ENCODE measurements at places on chromosomes 6 and 20. TPM values are rescaled to one million over a fixed set of nuclear protein-coding genes. Genes with fewer than 3 reads are reported as not detected.

The EDN1 gene
- total RNA-seq: 18.7 TPM

The TMEM200A gene
- 0.81 TPM for total RNA-seq

The PSMG4 gene
- total RNA-seq: 11.4 TPM

DNA sequence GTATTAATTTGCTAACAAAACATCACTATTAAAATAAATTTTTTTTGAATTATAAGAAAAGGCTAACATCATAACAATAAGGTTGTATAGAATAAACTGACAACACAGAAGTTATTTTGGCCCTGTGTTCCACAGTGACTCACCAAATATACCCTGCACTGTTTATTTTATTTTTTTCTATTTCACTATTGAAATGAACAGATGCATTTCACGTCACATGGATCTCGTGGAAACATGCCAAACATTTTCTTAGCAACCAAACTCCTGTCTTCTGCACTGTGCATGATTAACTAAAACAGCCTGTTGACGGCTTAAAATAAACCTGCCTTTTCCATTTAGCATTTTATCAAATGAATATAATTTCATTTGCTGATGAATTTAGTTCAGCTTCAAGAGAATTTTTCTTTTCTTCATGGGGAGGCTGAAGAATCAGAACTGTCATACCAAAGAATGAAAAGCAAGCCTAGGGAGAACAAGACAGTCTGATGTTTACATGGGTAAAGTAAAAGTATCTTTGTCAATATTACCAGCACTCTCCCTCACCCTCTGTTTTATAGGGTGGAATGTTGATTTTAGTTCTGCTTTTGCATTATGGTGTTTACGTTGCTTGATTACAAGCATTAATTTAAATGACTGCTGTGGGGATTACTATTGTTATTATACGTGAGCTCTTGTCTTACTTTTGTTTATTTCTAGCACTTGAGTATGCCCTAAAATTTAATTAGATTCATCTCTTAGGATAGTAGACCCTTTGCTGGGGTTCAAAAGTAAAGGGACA, 115.3 kb downstream of the LCA5 start:
- DNase-seq: no peak
- H3K36me3 ChIP-seq: no peaks in the 10 kb centered on the region
- no peak overlapping the region for H3K27ac ChIP-seq
- H3K27me3 ChIP-seq: no peaks in the 10 kb centered on the region
- no peak overlapping the region for H3K4me3 ChIP-seq

GRCh38 chr6:4776131-4776492, at the start of gene CDYL:
Gene CDYL (plus strand): TSS chr6:4776404. CDS start chr6:4776784, 380 bp downstream.
- peak within 1 kb of the TSS; percentile 76 for H3K4me3 ChIP-seq
- no peaks in the 10 kb centered on the region for H3K36me3 ChIP-seq

- no peak overlapping the region for H3K4me3 ChIP-seq
- no peak for DNase-seq
- no peaks in the 10 kb centered on the region for H3K36me3 ChIP-seq
These were observed 15.1 kb upstream of the SNX3 start for GRCh38 chr6:108275976-108276375.

- H3K27ac ChIP-seq: no peak overlapping the region
- H3K4me3 ChIP-seq: no peak overlapping the region
- no peak for DNase-seq
- H3K27me3 ChIP-seq: no peaks in the 10 kb centered on the region
- peaks cover 8% of the 10 kb centered on the region for H3K4me1 ChIP-seq
These were observed 879.7 kb upstream of the GJE1 start for GRCh38 chr6:141252828-141253608.

GRCh38 chr6:102114402-102114801, 720.9 kb downstream of the GRIK2 start:
- H3K27ac ChIP-seq: no peak overlapping the region
- H3K36me3 ChIP-seq: no peaks in the 10 kb centered on the region
- H3K27me3 ChIP-seq: no peaks in the 10 kb centered on the region
- no peak overlapping the region for H3K4me3 ChIP-seq
- DNase-seq: no peak

GRCh38 chr20:38728191-38728781, 4.0 kb downstream of the SLC32A1 start:
- no peak overlapping the region for H3K27ac ChIP-seq
- peaks cover 100% of the 10 kb centered on the region for H3K27me3 ChIP-seq
- H3K36me3 ChIP-seq: no peaks in the 10 kb centered on the region
- no peak for DNase-seq
- H3K4me1 ChIP-seq: peaks cover 62% of the 10 kb centered on the region
- H3K4me3 ChIP-seq: no peak overlapping the region

DNA sequence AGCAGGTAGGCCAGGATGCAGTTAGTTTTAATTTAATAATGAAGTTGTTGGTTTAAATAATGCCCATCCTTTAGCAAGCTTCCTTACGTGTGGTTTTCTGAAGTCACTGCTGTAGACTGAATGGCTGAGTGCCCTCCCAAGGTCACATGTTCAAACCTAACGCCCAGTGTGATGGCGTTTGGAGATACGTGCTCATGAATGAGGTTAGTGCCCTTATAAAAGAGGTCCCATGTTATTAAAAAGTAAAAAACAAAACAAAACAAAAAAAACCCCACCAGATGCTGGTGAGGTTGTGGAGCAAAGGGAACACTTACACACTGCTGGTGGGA, 16.3 kb downstream of the LRP11 start:
- peak overlapping the region; percentile 51 for H3K27ac ChIP-seq
- no peak for DNase-seq
- H3K36me3 ChIP-seq: peaks cover 7% of the 10 kb centered on the region
- peaks cover 54% of the 10 kb centered on the region for H3K4me1 ChIP-seq
- no peaks in the 10 kb centered on the region for H3K27me3 ChIP-seq

- H3K27ac ChIP-seq: no peak overlapping the region
- H3K4me1 ChIP-seq: no peaks in the 10 kb centered on the region
- H3K27me3 ChIP-seq: no peaks in the 10 kb centered on the region
- H3K4me3 ChIP-seq: no peak overlapping the region
- DNase-seq: no peak
- H3K36me3 ChIP-seq: no peaks in the 10 kb centered on the region
These were observed 43.2 kb upstream of the NOTCH4 start for GRCh38 chr6:32267035-32267434.

GRCh38 chr6:85417336-85417735, 32.5 kb upstream of the NT5E start:
- no peaks in the 10 kb centered on the region for H3K36me3 ChIP-seq
- no peak overlapping the region for H3K4me3 ChIP-seq
- H3K27me3 ChIP-seq: no peaks in the 10 kb centered on the region
- peak overlapping the region; percentile 16 for H3K27ac ChIP-seq

DNA sequence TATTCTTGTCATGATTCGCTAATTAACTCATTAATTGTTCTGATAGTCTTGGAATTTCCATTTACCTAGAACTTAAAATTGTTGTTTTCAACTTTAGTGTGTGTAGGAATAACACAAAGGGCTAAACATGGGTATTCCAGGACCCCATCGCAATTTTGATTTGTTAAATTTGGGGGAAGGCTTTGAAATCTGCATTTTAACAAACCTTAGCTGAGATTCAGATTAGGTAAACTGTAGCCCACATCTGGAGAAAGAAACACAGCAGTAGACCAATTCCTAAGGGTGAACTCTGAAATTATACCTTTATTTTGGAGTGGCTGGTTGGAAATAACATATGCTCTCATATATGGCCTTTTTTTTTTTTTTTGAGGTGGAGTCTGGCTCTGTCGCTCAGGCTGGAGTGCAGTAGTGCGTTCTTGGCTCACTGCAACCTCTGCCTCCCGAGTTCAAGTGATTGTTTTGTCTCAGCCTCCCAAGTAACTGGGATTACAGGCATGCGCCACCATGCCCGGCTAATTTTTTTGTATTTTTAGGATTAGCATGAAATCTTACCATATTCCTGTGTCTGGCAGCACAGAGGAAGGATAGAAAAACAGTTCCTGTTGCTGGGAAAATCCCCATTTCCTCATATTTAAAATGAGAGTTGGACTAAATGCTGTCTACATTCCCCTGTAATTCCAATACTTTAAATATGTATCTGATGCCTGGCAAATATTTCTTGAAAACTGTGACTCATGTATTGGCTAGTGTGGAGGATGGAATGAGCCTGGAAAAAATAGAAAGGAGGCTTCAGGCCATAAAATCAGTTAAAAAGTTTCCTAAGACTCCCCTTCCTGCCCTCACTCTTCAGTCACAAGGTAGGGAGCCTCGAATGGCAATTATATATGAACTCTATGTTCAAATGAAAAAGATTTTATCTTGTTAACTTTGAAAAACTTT, 96.7 kb upstream of the FAM184A start:
- no peak for DNase-seq
- H3K4me1 ChIP-seq: peaks cover 44% of the 10 kb centered on the region
- no peak overlapping the region for H3K27ac ChIP-seq

GRCh38 chr6:74603322-74604076, 602.4 kb downstream of the COL12A1 start:
- no peak overlapping the region for H3K4me3 ChIP-seq
- no peak overlapping the region for H3K27ac ChIP-seq
- H3K36me3 ChIP-seq: no peaks in the 10 kb centered on the region
- H3K27me3 ChIP-seq: no peaks in the 10 kb centered on the region
- no peak for DNase-seq
